ENCODE measurements at places on chromosomes 11 and 22.

DNA sequence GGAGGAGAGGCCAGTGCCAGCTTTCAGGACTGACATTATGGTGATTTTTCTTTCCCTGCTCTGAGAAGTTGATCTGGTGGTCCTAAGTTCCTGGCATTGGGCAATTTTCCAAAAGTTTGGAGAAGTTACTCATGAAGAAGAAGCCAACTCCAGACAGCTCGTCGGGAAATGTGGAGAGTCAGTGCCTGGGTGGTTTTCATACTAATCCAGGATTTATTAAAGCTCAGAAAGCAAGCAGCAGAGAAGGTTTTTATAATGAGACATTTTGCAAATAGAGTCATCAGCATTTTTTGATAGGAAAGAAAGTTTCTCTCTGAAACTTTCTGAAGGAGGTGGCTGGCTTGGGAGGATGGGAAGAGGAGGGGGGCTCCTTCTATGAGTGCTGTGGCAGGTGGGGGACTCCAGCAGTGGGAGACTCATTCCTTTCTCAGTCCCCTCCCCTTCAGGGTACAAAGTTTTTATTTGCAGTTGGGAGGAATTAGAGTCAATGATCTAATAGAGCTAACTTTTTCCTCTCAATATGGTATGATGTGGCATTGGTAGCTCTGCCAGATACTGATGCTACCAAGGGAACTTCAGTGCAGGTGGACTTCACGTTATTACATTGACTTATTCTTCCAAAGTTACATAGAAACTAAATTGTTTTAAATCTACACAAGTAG, 55.4 kb downstream of the LIF start:
- DNase-seq: no peak

GRCh38 chr22:19708321-19709011, 5.8 kb upstream of the SEPTIN5 start:
- DNase-seq: no peak

GRCh38 chr22:43384863-43385262, 27.0 kb upstream of the MPPED1 start:
- DNase-seq: no peak

DNA sequence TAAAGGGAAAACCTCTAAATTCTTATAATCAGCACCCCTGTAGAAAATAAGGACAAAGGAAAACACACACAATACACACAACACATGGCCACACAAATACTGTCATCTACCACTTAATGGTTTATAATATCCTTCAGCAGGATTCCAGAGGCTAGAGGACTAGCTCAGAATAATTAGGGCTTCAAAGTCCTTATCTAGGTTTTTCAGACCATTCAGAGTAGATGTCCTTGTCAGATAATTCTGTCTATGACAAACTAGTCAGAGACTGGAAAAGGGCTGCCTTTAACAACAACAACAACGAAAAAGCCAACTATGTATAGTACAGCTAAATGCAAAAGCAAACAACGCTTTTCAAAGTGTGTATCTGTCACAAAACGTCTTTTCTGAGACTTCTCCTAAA, 456.5 kb upstream of the CNTN5 start:
- no peak for DNase-seq

DNA sequence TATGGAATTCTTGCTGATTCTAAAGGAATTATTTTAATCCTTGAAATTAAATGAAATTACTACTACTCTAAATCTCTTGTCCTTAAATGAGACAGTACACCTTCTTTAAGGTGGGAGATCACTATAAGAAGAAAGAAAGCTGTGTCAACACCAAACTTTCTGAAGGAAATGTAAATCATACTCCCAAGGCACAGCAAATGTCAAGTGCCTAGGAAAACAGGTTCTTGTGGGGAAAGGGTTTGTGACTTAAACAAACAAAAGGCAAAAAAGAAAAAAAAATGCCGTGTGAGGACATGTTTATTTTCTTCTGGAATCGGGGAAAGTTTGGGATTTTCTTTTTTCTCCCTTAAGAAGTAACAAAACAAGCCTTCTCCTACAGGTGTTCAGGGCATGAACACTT, 745.1 kb downstream of the DLG2 start:
- DNase-seq: no peak

GRCh38 chr22:19041704-19042074, 80.5 kb downstream of the DGCR2 start:
- DNase-seq: no peak

DNA sequence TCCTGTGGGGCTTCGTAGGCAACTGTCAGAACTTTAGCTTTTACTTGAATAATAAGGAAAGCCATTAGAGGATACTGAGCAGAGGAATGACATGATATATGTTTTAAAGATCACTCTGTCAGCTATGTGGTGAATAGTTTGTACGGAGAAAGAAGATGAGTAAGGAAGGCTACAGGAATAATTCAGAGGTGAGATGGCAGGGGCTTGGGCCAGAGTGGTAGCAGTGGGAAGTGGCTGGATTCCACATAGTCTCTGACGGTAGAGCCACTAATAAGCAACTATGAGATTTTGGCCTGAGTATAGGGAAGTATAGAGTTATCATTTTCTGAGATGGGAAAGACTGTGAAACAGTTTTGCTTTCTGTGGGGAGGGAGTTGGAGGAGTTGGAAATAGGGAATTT, 93.9 kb upstream of the MTMR2 start:
- DNase-seq: no peak

- peak; percentile 54 for DNase-seq
Measured at GRCh38 chr22:39264349-39265038, 19.7 kb upstream of the PDGFB start.

DNA sequence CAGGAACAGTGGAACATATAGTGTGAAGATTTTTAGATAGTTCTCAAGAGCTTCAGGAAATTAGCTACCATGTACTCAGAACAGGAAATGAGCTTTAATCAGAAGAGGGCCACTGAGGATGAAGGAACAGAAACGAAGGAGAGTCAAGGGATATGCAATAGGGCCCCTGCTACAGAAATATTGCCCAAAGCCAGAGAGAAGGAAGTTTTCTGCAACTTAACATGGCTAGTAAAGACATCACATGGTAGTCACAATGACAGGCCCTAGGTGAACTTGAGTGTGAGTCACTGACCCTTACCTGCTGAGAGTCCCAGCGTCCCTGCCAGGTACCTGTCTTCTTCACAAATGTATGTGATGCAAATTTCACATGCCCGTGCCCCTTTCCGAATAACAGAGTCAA, 25.2 kb upstream of the CARD16 start:
- no peak for DNase-seq

GRCh38 chr22:49243965-49244364, 583.7 kb downstream of the BRD1 start:
- no peak for DNase-seq

GRCh38 chr11:66492161-66492865, 12.1 kb downstream of the DPP3 start:
- DNase-seq: no peak

- DNase-seq: no peak
Measured at GRCh38 chr11:103978616-103979595, 57.5 kb upstream of the DDI1 start.

DNA sequence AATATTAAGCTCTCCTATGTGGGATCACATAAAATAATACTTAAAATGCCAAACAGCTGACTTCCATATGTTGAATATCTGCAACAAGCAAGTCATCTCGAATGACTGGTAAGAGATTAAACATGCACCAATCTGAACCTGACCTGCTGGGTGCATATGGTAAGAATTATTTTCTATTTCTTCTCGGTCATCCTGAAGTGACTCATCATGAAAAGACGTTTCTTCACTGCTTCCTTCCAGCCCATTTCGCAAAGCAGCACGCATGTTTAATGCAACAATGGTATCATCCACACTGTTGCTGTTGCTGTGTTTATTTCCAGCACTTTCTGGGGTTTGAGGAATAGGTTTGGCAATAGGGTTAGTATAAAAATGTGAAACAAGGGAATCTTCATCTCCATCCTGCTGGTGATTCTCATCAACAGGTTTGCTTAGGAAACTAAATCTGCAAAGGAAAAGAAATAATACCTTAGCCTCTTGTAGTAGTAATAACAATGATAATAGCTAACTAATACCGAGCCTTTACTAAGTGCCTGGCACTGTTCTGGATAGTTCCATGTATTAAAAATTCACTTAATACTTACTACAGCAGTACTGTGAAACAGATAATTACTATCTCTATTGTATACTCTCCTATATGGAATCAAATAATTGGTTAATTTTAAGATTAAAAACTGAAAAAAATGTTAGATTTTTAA, 52.0 kb upstream of the CHRNA10 start:
- no peak for DNase-seq

DNA sequence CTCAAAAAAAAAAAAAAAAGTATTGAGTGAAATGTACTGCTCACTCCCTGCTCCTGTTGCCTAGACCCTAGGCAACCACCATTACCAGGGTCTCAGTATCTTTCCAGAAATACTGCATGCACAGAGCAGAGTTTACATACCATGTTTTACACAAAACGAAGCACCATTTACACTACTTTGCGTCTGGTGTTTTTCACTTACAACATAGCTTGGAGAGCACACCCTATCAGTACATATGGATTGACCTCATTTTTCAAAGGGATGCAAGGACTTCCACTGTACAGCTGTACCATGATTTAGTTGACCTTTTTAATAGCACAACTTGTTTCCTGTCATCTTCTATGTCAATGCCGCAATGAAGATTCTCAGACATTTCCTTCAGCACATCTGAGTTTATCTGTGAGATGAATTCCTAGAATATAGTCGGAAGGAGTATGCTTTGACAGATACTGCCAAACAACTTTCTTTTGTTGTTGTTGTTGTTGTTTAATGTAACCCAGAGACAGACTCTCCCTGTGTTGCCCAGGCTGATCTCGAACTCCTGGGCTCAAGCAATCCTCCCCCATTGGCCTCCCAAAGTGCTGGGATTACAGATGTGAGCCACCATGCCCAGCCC, 6.1 kb downstream of the MYH9 start:
- DNase-seq: no peak
